ENCODE measurements at places on chromosomes 11 and 22.

DNA sequence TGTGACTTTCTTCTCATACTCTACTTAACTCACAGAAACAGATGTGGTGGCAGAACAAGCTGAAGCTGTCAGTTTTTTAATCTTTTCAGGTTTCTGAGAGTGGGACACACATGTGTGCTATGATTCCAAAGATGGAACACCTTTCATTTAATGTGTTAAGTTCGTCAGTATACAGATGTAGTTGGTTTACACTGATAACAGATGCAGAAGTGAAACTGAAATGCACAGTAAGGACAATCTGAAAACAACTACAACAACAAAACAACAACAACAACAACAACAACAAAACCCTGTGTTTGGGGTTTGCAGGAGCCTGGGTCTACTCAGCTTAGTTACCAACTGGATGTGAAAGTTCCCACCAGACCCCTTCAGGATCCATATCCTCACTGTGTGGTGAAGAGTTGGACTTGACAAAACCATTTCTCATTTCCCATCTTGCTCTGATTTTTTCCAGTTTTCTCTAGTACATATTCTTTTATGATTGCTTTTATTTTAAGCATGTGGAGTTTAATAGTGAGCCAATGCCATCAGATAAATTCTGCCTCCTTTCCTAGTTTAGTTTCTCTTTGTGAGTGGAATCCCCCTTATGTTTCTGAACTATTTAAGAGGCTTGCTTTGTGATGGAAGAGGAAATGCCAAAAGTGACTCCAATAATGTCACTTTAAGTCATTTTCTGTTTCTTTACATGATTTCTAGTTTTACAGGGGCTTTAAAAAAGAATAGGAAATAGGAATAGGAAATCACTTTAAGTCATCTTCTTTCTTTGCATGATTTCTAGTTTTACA, 47.8 kb downstream of the ARHGAP42 start:
- no peak for DNase-seq

DNA sequence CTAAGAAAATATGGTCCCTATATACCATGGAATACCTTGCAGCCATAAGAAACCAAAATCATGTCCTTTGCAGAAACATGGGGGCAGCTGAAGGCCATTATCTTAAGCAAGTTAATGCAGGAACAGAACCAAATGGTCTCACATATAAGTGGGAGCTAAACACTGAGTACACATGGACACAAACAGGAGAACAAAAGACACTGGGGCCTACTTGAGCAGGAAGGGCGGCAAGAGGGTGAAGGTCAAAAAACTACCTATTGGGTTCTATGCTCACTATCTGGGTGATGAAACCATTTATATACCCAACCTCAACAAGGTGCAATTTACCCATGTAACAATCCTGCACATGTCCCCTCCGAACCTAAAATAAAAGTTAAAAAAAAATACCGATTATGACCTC, 22.5 kb downstream of the GAS2 start:
- DNase-seq = no peak

DNA sequence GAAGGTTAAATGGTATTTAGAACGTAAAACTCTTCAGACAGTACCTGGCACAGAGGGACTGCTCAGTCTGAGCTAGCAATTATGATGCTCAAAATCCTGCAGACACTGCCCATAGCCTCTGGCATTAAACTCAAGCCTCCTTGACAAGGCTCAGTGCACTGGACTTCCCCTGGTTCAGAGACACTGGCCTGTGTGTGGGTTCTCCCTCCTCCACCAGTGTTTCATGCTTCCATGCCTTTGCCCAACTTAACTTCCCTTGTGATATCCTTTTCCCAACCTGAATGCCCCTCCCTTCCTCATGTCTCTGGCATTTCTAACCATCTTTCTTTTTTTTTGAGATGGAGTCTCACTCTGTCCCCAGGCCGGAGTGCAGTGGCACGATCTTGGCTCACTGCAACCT, 9.1 kb downstream of the LTBP3 start:
- no peak for DNase-seq

DNA sequence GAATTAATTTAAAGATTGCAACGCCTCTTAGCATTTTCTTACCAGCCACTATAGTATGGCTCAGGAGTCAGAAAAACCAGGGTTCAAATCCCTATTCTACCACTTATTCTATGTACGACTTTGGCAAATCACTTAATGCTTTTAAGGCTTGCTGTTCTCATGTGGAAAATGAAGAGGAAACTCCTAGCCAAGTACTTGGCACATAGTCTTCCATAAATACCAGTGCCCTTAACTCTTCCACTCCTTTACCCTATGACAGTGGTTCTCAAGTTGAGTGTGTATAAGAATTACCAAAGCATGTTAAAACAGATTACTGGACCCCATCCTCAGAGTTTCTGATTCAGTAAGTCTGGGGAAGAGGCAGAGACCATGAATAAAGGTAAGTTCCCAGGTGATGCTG, 107.6 kb downstream of the RBFOX2 start:
- no peak for DNase-seq

- no peak for DNase-seq
Measured at GRCh38 chr11:18046116-18046777, at the start of gene TPH1. Gene TPH1, minus strand, starts transcription at chr11:18046269. Its CDS starts 5,507 bp downstream, at chr11:18040762.

GRCh38 chr11:61803889-61804647, 11.4 kb downstream of the FEN1 start:
- no peak for DNase-seq

- no peak for DNase-seq
Measured at GRCh38 chr11:130042093-130042591, 27.6 kb upstream of the APLP2 start.

DNA sequence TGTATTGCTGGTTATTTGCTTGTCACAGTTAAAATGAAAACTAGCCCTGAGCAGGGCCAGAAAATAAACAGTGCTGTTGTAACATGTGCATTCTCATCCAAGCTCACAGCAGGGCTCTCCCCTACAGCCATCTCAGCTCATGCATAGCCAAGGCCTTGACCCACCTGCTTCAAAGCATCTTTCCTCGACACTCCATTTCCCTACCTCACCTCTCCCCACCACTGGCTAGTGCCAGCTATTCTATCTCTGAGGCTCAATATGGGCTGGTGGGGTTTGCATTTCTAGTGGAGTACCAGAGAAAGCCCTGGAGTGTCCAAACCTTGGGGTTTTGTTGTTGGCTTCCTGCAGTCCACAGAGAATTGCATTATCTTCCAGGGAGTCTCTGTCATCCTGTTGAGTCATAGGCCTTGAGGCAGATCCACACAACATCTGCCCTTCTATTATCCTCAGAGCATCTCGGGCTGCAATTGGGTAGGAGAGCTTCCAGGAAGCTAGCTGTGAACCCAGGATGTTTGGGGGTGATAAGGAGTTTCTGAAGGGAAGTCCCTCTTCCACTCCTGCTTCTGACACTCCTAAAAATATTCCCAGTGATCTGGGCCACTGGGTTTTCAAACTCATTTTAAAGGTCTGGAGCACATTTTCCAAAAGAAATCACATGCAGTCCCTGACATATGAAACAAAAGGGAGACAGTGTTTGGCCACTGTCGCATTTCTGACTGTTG, 36.1 kb upstream of the AMOTL1 start:
- DNase-seq = no peak

GRCh38 chr22:46504584-46504983, 32.8 kb downstream of the CELSR1 start:
- no peak for DNase-seq

- DNase-seq = no peak
Measured at GRCh38 chr11:128830290-128831173, 36.6 kb downstream of the KCNJ1 start.

DNA sequence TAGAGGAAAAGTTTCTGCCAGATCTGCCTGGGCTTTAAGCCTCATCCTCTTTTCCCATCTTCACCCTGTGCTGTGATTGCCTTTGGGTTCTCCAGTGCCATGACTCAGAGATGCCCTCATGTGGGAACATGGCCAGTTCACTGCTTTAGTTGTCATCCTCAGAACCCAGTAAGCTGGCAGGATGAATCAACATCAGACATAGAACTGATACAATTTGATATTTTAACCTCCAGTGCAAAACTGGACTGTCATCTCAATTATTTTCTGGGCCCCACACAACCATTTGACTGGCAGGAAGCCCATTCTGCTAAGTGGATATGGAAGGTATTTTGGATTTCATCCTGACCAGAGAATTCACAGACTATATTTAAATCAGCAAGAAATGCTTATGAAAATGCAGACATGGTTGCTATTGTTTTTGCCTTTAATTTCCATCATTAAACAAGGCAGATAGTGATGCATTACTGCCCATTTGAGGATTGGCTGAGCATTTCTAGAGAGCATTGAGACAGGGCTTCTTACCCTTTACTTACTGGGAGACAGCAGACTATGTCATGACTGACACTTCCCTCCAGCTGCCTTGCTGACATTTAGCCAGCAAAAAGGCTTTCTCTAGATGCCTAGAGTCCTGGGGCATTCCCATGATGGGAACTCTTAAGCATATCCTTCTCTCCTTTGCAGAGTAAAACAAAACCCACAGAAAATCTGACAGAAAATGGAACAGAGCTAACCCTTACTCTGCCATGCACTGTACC, 327.1 kb upstream of the MTNR1B start:
- DNase-seq = no peak

DNA sequence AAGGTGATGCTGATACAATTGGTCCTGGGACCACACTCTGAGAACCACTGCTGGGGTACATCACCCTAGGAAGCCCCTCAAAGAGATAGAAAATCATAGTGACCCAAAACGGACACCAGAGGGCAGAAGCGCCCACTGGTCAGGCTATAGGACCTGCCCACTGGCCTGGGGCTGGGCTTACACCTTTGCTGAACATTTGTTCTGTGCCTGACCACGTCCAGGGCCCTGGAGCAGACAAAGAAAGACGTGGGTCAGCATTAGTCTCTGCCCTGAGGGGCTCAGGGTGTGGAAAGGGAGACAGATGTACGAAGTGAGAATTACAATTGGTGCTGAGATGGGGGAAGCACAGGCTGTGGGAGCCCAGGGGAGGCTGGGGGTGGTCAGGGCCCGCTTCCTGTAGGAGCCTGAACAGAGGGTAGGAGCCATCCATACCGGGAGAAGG, 14.4 kb upstream of the SERPINH1 start:
- no peak for DNase-seq

DNA sequence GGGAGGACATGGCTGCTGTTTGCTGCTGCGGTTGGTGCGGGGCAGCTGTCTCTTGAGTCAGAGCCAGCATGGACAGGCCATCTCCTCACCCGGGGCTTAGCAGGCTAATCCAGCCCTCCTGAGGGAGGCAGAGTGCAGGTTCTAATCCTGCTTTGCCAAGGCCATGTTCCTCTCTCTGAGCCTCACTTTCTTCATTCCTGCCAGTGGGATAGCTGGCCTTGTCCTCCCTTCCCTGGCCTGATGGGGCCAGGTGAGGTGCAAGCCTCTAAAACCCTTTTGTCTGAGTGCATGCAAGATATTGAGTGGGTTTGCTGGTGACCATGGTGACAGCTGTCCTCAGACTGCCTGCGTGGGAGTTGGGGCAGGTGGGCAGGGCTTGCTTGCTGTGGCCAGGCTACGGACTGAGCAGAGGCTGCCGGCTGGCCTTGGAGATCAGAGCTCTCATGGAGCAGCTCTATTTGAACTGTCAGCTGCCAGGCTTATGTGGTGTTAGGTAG, 3.6 kb downstream of the USP35 start:
- DNase-seq = no peak

DNA sequence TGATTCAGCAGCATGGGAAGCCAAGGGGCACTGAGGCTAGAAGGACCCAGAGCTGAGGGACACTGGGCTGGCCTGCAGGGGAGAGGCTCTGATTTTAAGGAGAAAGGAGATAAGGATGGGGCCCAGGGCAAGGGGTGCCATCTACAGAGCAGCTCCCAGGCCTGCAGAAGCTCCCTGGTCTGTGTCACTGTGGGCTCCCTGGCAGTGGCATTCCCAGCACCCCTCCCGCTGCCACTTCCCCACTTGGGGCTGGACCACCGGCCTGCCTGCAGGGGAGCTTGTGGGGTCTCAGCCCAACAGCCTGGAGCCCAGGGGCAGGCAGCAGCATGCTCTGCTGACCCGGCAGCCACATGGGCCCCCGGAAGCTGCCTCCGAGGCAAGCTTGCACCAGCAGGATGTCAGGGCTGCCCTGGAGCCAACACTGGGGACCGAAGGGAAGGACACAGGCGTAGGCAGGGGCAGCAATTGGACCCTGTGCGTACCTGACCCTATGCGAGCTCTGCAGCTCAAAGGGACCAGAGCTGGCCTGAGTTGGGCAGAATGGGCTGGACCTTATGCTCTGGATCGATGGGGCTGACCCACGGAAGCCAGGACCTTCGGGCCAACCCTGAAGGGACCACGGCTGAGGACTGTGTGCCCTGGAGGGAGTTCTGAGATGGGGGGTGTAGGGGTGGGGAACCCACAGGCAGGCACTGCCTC, 35.4 kb upstream of the WNT7B start:
- DNase-seq = no peak

DNA sequence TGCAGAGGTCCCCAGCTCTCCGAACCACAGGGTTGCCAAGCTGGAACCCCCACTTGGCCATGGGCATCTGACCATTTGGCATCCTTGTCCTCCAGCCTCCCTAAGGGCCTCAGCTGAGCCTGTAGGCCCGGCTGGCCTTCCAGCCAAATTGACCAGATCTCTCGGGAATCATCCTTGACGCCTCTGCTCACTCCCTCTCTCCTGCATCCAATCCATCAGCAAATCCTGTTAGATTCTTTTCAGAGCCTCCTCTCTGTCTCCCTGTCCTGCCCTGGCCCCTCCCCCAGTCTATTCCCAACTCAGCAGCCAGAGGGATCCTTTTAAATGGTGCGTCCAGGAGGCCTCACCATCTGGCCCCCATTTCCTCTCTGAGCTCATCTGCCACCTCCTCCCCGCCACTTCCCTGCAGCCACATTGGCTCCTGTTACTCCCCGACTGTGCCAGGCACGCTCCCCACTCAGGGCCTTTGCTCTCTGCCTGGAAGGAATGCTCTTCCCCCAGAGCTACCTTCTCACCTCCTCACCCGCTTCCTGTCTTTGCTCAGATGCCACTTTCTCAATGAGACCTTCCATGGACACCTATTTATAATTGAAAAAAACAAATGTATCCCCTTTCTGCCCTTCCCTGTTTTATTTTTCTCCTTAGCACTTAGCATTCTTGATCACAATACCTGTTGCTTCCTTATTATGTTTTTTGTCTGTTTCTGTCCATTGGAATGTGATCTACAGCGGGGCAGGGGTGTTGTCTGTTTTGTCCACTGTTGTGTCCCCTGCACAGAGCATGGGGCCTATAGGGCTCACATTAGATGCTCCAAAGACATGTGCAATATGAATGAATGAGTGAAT, 78.1 kb downstream of the NFAM1 start:
- DNase-seq = no peak

GRCh38 chr22:29032014-29032475, 29.6 kb downstream of the C22orf31 start:
- no peak for DNase-seq

- DNase-seq = no peak
Measured at GRCh38 chr11:8809241-8809938, 101.6 kb upstream of the AKIP1 start.
